ENCODE measurements at places on chromosomes 13 and 19.

DNA sequence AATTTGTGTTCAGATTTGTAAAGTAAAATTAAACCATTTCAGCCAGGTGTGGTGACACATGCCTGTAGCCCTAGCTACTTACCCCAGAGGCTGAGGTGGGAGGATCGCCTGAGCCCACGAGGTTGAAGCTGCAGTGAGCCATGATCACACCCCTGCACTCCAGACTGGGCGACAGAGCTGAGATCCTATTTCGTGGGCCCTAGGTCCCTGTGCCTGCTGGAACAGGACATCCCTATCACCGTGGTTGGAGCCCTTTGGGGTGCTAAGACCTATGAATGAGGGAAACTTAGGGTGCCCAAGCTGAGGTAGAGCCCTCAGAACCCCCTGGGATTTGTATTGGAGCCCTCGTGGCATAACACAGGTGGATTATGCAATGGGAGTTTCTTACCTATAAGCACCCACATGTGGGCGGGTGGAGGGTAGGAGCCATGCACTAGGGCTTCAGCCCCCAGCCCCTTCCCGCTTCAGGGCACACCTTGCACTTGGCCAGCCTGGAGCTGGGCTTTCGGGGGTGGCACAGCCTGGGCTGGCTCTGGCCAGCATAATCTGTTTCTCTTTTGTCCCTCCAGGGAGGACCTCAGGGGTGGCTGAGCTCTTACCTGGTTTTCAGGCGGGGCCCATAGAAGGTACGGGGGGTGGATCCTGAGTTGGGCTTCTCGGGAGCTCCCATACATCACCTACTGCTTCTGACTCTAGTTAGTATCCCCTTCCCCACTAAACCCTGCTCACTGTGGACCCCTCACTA is 7.2 kb upstream of the USF2 start:
- peak; percentile 16 for DNase-seq

DNA sequence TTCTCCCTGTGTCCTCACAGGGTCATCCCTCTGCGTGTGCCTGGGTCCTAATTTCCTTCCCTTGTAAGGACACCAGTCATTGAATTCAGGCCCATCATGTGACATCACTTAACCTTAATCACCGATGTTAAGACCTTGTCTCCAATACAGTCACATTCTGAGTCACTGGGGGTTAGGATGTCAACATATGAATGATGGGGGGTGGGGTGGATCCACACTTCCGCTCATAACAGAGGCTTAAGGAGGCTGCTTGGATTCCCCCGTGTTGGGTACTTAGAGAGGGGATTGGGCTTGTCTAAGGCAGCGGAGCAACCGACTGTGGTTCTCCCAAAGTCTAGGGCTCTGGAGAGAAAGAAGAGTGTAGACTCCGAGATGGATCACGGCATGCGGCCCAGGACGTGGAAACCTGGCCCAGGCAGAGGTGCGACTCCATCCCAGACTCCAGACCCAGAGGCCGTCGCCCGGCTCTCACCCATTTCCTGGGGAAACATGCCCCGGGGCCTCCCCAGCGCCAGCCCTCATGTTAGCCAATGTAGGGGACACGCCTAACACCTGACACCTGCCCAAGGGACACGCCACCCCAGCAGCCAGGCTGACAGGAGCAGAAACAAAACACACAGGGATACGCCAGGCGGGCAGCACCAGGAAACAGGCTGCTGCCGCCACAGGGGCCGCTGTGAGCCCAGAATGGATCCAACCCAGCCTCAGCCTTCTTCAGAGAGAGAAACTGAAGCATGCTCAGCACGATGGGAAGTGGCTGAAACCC is 17.1 kb upstream of the IGLON5 start:
- DNase-seq, result no peak

- DNase-seq, result no peak
Observed at GRCh38 chr13:33139184-33139583, 123.0 kb downstream of the KL start.

GRCh38 chr19:13597640-13598039 is 91.4 kb upstream of the CACNA1A start:
- DNase-seq, result peak; percentile 69

- DNase-seq, result no peak
Observed at GRCh38 chr13:48949566-48950500, 25.9 kb upstream of the FNDC3A start.

DNA sequence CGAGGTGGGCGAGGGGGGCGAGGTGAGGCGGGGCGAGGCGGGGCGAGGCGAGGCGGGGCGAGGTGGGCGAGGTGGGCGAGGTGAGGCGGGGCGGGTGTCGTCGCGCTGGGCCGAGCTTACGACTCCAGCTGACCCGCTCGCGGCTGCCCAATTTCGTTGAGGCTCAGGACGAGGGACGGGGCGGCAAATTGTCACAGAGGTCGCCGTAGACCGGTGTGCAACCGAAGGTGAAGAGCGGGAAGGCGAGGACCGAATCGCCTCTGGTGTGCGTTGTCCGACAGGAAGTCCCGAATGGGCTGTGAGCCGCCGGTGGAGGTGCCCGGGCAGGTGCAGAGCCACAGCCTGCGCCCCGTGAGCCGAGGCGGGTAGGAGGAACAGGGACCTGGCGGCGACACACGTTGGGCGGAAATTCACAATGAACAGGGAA is at the start of gene LACC1:
LACC1 (plus strand) TSS at position 150 of the 427 bp plus-strand sequence. CDS start 1,082 bp downstream, outside the sequence.
- peak; percentile 3 for DNase-seq

DNA sequence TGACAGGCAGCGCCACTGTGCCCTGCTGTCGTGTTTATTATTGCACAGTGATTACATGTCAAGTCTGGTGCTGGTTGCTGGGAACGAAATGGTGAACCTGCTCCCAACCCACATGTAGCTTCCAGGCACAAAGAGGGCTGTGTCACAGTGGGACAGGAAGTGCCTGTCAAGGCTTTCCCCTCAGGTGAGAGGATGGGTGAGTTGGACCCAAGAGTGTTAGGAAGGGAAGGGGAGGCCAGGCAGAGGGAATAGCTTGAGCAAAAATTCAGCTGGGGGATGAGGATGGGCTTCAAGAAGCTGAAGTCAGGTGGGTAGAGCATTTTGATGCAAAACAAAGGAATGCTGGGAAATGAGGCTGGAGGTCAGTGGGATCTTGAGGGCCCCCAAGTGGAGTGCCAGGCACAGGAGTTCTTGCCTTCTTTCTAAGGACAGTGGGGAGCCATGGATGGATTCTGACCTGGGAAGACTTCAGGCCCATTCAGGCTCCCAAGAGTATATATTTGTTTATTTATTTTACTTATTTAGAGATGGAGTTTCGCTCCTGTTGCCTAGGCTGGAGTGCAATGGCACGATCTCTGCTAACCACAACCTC is 8.5 kb upstream of the QTRT1 start:
- DNase-seq, result no peak

DNA sequence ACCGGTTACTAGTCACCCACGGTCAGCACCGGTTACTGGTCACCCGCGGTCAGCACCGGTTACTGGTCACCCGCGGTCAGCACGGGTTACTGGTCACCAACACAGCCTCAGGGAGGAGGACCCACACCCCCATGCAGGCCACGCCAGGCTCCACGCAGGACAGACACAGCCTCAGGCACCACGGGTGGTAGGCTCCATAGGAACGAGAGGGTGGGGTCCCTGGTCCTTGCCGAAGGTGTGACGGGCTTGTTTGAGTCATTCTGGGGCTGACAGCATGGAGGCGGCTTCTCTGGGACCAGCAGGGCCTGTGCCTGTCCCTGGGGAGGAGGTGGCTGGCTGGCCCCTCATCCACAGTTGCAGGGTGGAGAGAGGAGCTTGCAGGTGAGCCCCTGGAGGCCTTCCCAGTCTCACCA is 122.8 kb upstream of the SOX1 start:
- DNase-seq, result no peak

DNA sequence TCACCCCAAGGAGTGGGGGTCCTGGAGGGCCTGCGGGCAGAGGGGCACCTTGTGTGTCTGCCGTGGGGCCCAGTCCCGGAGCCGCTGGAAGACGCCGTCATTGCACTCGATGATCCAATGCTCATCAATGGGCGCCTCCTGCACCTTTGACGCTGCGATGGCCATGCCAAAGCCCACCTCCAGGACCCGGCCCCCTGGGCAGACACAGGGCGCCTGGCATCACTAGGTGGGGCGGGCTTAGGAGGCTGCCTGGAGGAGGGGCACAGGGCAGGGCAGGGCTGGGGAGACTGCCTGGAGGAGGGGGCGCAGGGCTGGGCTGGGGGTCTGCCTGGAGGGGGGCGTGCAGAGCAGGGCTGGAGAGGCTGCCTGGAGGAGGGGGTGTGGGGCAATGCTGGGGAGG is 1.6 kb downstream of the GAMT start:
- no peak for DNase-seq

- no peak for DNase-seq
Observed at GRCh38 chr19:7247155-7247554, 47.1 kb downstream of the INSR start.

- no peak for DNase-seq
Observed at GRCh38 chr13:80558074-80558473, 217.1 kb upstream of the SPRY2 start.

- no peak for DNase-seq
Observed at GRCh38 chr13:47665043-47665442, 336.0 kb downstream of the SUCLA2 start.

DNA sequence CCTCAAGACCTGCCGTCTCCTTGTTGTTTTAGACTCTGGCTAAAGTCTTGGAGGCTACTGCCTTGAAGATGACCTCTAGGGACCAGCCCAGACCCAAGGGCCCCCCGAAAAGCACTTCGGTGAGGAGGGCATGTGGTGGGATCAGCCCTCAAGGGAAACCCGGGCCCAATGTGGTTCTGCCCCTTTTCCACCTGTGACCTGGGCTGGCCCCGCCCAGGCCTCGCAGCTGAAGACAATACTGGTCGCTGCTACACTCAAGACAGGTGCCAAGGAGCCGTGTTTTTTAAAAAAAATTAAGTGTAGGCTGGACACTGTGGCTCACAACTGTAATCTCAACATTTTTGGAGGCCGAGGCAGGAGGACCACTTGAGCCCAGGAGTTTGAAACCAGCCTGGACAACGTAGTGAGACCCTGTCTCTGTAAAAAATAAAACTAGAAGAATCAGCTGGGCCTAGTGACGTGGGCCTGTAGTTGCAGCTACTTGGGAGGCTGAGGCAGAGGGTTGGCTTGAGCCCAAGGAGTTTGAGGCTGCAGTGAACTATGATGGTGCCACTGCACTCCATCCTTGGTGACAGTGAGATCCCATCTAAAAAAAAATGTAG is 903 bp downstream of the TLE6 start:
- DNase-seq, result no peak

- DNase-seq, result no peak
Observed at GRCh38 chr19:46824890-46825730, 25.5 kb downstream of the AP2S1 start.

DNA sequence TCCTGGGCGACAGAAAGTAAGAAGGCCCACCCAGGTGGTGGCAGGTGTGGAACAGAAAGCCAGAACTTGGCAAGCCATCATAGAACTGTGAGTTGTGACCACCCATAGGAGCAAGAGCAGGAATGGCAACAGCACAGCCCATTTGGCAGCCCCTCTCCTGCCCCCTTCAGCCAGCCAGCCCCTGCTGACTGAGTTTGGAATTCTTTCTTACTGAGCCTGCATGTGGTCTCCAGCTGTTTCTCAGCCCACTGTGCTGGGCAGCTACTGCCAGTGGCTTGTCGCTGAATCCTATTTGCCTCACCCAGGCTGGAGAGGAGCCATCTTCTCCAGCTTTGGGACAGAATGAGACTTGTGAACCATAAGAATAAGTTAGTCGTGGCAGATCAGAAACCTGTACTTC is 28.3 kb downstream of the CNMD start:
- DNase-seq, result no peak

DNA sequence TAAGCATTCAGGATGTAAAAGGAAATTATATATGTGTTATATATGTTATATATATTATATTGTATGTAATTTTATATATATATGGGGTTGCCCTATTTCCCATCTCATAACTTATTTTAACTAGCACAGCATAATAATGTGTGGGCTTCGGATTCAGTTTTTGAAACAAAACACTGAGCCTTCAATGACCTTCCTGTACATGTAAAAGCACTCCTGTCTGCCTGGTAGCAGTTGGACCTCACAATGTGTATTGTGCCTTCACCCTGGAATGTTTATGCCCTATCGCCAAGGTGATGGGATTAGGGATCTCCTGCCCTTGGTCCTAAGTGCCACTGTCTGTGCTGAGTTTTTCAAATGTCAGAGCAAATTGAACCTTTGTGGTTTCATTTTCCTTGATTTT is 968.8 kb downstream of the TUBA3C start:
- peak; percentile 13 for DNase-seq

GRCh38 chr13:80361883-80362327 is 21.0 kb upstream of the SPRY2 start:
- no peak for DNase-seq

DNA sequence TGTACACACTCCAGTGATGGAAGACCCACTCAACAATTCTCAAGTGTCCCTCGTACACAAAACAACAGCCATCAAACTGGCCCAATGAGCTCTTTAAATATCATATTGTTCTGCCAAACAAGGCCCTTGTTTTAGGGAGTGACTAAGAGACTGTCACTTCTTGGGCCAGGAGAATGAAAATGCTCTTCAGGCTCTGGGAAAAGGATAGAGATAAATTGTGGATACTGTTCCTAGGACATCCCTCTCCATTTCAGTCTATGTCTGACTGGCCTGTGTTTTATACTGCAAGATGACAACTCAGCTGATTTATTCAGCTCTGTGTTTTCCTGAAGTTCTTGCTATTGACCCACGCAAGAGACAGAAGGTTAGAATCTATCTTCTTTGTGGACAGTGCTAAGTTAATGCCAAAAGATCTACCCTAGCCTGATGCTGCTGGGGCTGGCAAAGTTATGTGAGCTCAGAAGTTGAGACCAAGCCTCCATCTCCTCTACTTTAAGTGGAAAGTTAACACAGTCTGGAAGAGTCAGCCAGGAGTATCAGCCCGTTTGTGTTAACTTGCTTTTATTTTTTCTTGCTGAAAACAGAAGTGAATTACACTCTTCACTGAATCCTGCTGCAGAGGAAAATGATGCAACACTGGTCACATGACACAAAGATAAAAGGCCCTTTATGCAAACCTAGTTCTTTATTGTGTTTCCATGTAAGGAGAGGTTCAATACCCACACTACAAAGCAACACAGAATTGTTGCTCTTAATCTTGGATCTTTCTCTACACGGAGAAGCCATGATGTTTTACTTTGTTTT is 14.6 kb downstream of the FRY start:
- peak; percentile 41 for DNase-seq

GRCh38 chr19:42480335-42481095 is 37.8 kb upstream of the CXCL17 start:
- peak; percentile 81 for DNase-seq

DNA sequence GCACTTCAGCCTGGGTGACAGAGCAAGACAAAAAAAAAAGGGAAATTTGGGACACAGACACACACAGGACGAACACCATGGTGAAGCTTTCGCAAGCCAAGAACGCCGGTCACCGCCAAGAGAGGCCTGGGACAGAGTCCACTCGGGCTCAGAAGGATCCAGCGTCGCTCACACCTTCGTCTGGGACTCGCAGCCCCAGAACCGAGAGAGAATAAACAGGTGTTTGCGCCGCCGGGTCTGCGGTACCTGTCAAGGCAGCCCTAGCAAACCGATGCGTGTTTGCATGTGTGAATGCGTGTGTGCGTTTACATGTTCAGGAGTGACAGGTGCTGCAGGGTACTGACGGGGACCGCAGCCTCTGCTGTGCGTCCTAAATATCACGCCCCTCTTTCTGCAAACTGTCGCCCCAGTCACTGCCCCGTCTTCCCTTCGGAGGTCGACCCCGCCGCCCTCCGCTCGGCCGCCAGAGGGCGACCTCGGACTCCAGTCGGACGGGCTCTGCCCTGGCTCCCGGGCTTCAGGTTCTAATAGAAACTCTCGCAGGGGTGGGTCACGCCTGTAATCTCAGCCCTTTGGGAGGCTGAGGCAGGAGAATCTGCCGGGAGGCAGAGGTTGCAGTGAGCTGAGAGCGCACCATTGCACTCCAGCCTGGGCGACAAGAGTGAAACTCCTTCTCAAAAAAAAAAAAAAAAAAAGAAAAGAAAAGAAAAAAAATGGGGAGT is 11.8 kb upstream of the CSNK1G2 start:
- DNase-seq, result peak; percentile 41

Data from H4 (cell line).